Kidney capillary endothelial cell (primary cell): ENCODE measurements at places on chromosomes 5 and 9.

DNA sequence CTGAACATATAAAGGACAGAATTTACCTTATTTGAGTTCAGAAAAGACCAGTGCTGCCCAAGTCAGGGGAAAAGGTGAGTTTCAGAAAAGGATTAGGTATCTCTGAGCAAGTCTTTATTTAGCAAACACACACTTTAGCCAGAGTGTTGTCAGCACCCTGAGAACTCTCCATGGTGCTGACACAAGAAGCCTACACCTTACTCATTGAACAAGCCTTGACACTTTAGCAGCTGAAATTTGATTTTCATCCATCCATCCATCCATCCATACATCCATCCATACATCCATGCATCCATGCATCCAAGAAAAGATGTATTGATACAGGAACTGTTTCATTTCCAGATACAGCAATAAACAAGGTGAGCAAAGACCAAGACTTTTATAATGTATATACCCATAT, 311.2 kb downstream of the TRIM32 start:
- DNase-seq, result peak; percentile 1

GRCh38 chr9:127878001-127878651, 651 bp upstream of the AK1 start:
- no peak for DNase-seq

GRCh38 chr9:103397868-103398600, 402.9 kb downstream of the CYLC2 start:
- peak; percentile 65 for DNase-seq

DNA sequence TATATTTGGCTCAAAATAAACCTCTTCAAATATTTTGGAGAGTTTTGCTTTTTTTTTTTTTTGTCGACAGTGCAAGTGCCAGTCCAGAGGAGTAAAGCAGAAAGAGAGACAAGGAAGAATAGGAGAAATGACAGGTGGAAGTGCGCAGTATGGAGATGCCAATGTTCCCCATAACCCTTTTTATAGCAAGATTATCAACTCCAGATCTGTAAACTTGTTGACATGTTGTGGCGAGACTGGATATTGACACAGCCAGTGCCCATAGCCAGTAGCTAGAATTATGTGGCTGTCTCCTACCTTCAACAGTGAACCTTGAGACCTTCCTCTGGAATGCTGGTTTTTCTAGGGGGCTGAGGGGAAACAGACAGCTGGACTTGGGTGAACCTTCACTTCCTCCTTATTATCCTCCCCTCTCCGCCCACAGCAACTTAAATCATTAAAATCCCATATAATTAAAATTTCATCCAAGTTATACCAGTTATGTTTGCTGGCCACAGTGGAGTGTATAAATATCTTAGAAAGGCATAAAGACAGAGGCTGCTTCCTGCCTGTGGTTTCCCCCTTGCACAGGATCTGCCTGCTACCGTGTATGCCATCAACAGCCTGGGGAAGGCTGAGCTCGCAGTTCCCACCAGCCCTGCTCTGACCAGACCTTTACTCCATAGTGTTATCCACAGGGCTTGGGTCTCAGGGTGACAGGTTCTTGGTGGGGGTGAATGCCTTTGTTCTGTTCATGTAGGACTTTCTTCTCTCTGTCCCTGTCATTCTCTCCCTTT, 112.3 kb upstream of the ANKH start:
- no peak for DNase-seq

DNA sequence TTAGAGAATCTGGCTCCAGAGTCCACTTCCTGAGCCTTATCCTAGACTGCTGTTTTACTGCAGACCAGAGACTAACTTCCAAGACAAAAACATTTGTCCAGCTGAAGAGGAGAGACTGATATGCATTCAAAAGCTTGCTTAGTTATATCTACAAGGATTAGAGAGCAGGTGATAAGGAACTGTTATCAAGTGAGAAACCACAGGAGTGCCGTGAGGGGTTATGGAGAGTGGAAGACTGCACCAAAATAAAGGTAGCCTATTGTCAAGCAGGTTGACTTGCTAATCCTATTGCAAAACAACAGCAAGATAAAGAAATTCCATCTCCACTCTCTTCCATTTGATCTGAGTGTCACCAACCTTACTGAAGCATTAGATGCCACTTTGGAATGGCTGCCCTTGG, 139.1 kb downstream of the SCAMP1 start:
- DNase-seq, result no peak

DNA sequence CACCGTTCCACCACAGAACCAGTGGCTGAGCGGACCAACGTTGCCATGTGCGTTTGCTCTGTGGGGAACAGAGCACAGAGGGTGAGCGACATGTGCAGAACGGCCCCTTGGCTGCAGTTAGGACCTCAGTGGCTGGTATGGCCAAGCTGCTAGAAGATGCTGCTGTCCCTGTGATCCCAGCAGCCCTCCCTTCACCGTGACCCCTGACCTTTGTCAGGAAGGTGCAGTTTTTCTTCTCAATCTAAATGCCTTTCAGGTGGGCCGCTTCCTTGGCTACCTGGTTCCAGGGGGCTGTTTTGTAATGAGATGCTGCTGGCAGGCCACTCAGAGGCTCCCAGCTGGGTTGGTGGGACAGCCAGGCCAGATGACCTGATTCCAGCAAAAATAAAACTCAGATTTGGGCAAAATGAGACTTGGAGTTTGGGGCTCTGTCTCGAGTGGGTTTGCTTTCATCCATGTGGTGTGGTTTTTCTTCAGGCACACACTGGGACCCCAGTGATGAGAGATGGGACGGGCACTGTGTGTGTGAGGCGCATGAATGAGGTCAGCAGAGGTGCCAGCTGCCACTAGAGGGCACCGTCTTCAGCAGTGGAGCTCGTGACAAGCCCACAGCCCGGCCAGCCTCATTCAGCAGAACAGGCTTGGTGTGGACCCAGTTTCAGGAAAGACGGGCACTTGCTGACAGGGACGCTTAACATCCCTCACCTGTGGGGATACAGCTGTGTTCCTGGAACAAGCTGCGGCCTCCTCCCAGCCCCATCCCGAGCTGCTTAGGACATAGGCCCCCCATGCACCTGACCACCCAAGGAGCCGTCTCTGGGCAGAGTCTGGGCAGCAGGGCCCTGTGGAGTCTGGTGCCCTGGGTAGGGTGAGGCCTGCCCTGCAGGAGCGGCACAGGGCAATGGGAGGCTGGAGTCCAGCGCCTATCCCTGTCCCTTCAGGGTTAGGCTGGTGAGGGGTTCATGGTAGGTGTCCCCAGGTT, 4.1 kb downstream of the MRPS2 start:
- peak; percentile 62 for DNase-seq

DNA sequence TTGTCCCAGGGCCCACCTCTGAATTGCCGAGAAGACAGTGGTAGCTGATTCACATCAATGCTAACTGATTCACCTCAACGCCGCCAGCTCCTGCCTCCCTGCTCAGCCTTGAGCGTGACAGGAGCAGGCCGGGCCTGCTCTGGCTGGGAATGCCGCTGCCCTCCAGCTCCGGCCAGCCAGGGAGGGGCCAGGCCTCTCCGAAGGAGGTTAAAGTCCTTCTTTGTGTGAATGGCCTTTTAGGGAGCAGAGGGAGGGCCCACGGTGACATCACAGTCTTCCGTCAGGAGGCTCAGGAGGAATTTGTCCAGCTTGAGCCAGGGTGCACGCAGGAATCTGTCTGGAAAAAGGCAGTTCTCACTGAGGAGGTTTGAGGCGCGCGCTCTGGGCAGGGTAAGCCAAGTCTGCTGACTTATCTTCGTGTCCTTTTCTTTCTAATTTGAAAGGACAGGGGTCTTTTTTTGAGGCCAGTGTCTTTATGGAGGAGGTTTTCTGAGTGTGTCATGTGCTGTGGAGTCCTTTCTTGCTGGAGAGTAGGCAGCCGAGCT, 82.7 kb downstream of the C9orf152 start:
- DNase-seq, result peak; percentile 72

- peak; percentile 21 for DNase-seq
Observed at GRCh38 chr9:17116400-17116837, 18.4 kb upstream of the CNTLN start.

DNA sequence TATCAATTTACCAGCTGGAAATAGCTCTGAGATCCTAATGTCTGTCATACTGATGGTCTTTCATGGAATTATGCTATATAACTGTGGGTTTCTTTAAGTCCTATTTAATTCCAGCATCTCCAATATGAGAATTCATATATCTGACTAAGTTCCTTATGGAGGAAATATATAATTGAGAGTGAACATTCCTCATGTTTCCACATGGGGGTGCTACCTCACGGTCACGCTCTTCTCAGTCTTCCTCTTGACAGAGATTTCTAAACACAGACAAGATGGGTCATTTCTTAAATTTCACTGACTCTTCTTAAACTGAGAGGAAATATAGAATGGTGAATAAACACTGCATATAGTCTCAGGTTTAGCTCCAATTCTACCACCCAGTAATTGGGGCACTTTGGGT, 212.1 kb downstream of the SLF1 start:
- no peak for DNase-seq

GRCh38 chr9:35935261-35935660, 22.7 kb downstream of the OR2S2 start:
- DNase-seq, result no peak

GRCh38 chr9:134360897-134361296, 34.6 kb downstream of the RXRA start:
- DNase-seq, result no peak

DNA sequence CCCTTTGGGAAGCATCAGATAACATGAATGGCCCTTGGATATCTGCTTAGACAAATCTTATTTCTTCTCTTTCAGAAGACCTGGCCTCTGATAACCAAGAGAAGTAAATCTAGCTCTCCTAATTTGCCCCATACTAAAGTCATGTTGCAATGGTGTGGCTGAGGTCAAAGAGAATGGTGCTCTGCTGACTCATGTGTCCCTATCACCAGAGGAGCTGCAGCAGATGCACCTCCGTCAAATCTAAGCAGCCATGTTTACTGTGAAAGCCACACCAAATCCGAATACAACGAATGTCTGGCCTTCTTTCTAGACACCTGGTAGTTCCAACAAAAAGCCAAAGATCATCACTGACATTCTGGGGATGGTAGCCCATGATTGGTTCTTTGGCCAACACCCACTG, 23.2 kb downstream of the RETREG1 start:
- no peak for DNase-seq

DNA sequence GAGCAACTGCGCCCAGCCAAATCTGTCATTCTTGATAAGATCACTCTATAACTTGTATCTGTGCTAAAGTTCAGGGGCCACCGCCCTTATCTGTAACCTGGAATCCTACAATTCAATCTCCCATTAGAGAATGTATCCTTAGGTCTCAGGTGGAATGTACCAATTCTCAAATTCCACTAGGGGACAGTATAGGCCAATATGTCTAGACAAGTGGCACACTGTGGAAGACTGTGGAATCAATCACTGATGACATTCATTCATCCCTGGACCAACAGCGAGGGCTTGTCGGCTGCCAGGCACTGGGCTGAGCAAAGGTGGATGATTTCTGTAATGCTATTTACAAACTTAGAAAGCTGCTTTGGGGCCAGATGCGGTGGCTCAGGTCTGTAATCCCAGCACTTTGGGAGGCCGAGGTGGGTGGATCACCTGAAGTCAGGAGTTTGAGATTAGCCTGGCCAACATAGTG, 28.7 kb upstream of the MEGF9 start:
- DNase-seq, result peak; percentile 29

DNA sequence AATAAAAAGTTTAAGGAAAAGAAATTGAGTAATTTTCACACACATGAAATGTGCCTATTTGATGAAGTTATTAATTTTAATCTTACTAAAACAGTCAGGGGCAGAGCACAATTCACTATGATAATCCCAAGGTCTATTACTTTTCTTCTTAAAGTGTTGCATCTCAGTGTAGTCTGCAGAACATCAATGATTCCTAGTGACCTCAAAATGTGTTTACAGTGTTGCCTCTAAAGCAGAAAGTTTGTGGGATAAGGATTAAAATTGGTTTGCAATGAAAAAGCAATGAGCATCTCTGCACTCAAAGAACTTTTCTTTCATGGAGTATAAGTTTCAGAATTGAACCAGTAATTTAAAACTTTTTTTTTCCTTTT, 63.0 kb downstream of the CEP120 start:
- no peak for DNase-seq

- no peak for DNase-seq
Observed at GRCh38 chr9:124361128-124361527, 54.1 kb downstream of the PSMB7 start.

GRCh38 chr5:157497875-157498611, 38.0 kb downstream of the NIPAL4 start:
- no peak for DNase-seq

DNA sequence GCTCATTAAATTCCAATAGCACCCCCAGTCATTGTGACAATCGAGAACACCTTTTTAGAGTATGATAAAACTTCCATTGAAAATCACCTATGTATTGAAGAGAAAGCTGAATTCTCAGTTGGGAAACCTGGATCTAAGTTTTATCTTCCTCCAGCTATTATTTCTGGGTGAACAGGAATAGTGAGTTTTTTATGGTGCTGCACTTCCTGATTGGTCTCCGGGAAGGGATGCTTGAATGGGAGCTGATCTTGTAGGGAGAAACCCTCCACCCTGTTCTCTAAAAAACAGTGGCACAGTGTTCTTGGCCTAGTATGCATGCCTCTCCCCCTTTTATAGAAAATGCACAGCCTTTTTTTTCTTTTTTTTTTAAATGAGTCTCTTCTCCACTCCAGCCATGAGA, 112.2 kb downstream of the ACTBL2 start:
- DNase-seq, result no peak

DNA sequence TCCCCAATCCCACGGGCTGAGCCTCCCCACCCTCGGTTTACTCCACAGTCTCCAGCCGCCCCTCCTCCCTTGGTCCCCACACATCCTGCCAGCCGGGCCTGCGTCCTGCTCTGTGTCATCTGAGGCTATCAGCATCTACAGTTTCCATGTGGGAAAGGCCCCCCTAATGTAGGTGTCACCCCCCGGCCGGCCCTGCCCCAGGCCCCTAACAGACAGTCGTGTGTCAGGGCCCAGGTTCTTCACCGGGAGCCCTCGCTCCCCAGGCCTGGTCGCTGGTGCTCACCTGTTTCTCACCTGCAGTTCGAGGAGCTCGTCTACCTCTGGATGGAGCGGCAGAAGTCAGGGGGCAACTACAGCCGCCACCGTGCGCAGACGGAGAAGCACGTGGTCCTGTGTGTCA, 62.7 kb downstream of the KCNT1 start:
- DNase-seq, result no peak

GRCh38 chr5:176856746-176857145, 42.4 kb downstream of the HK3 start:
- DNase-seq, result no peak

- DNase-seq, result no peak
Observed at GRCh38 chr5:55276771-55277170, 30.7 kb downstream of the DHX29 start.

DNA sequence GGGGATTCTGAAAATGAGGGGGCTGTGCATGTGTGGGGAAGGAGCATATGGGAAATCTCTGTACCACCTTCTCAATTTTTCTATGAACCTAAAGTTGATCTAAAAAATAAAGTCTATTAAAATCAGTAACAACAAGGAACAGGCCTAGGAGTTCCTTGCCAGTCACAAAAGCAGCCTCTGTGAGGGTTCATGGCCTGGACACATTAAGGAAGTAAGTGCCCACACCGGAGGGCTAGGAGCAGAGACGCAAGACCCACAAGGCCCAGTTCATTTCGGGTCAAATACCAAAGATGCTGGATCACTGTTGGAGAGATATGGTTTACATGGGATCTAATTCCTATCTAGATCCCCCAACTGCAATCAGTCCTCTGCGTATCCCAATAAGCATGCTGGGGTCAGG, 88.4 kb downstream of the SEMA4D start:
- no peak for DNase-seq

GRCh38 chr5:120152472-120152871, 311.6 kb upstream of the PRR16 start:
- peak; percentile 76 for DNase-seq
